ENCODE measurements at places on chromosomes 3 and 15. TPM values are rescaled to one million over a fixed set of nuclear protein-coding genes. Genes with fewer than 3 reads are reported as not detected.

CCR1 gene
- not detected for total RNA-seq

AMOTL2 gene
- total RNA-seq, result 45.0 TPM

TUSC7 gene
- not detected for total RNA-seq

NTRK3 gene
- total RNA-seq, result 21.1 TPM

PLSCR4 gene
- 4.4 TPM for total RNA-seq

ARRDC4 gene
- total RNA-seq, result 0.31 TPM

ZBTB47 gene
- 6.0 TPM for total RNA-seq

SEMA6D gene
- not detected for total RNA-seq

EFHB gene
- 0.39 TPM for total RNA-seq

LSMEM2 gene
- not detected for total RNA-seq

DAPK2 gene
- 2.3 TPM for total RNA-seq

GOLGA8Q gene
- total RNA-seq, result 0.08 TPM

FAM227B gene
- total RNA-seq, result 1.1 TPM

ARIH2 gene
- 67.4 TPM for total RNA-seq

ROBO1 gene
- 14.8 TPM for total RNA-seq

SLC6A1 gene
- not detected for total RNA-seq

CTXN2 gene
- total RNA-seq, result 0.02 TPM

TRPM1 gene
- not detected for total RNA-seq

All from A549 treated with DMSO at 1 μM for 4 hours (cell line).